ENCODE measurements at places on chromosomes 1 and 21.
A peak's percentile ranks its signal among the peaks of the same experiment; 100 is the strongest.

GRCh38 chr1:54537611-54538010, 10.4 kb upstream of the ACOT11 start:
- no peak for DNase-seq

- DNase-seq, result no peak
Observed at GRCh38 chr1:116878804-116879477, 30.8 kb upstream of the PTGFRN start.

DNA sequence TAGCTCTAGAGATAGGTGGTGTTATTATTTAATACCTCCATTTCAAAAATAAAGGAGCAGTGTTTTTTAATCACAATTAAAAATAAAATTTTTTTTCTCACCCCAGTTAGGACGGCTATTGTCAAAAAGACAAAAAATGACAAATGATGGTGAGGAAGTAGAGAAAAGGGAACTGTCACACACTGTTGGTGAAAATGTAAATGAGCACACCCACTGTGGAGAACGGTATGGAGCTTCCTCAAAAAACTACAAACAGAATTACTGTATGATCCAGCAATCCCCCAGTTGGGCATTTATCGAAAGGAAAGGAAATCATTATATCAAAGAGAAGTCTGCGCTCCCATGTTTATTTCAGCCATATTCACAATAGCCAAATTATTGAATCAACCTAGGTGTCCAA, 148.7 kb upstream of the NR5A2 start:
- DNase-seq, result no peak

- DNase-seq, result no peak
Observed at GRCh38 chr1:80827666-80828065, 973.1 kb upstream of the ADGRL2 start.

- peak; percentile 48 for DNase-seq
Observed at GRCh38 chr1:223143537-223144248, 645 bp upstream of the TLR5 start.

DNA sequence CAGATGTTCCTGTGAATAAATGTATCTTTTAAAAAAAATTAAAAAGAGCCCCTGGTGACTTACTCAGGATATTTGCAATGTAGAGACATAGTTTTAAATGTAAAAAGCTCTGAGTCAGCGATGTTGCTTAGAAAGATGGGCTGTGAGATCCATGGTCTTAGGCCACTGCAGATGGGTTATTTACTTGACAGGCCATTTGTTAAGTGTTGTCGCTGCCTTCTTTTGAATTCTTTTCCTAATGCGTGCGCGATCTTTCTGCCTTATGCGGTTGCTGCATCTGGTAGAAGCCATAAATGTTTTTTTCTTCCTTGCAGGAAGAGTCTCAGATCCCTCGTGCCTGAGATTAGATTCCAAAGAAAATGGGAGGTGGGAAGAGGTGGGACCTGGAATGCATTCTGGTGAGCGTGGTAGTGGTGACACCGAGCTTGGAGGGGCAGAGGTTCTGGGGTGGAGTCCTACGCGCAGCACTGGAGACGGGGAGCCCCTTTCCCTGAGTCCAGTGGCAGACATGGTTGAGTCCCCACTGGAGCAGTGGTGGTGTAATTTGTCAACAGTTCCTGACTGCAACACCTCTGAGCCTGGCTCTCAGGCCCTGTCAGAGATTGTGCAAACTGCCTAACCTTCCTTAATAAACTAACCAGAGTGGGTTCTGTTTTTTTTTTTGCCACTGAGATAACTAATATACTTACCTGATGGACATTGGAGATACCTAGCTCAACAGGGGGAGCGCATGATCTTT, 197.2 kb downstream of the HHAT start:
- DNase-seq, result no peak

DNA sequence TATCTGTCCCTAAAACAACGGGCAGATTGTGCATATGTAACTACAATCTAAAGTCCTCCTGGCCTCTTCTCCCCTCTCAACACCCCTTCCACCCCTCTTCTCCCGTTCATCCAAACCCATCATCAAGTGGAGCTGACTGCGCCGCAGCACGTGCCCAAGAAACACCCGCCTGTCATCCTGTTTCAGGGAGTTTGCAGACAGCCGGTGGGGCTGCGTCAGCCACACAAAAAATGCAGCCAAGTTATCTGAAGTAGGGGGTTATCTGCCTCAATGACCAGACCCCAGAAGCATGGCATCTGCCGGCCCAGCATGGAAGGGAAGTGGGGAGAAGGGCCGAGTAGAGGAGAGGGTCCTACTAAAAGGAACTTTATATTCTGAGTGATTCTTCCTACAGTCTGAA, 49.0 kb downstream of the GPR161 start:
- no peak for DNase-seq

GRCh38 chr1:30414086-30414850, 309.1 kb downstream of the MATN1 start:
- no peak for DNase-seq

DNA sequence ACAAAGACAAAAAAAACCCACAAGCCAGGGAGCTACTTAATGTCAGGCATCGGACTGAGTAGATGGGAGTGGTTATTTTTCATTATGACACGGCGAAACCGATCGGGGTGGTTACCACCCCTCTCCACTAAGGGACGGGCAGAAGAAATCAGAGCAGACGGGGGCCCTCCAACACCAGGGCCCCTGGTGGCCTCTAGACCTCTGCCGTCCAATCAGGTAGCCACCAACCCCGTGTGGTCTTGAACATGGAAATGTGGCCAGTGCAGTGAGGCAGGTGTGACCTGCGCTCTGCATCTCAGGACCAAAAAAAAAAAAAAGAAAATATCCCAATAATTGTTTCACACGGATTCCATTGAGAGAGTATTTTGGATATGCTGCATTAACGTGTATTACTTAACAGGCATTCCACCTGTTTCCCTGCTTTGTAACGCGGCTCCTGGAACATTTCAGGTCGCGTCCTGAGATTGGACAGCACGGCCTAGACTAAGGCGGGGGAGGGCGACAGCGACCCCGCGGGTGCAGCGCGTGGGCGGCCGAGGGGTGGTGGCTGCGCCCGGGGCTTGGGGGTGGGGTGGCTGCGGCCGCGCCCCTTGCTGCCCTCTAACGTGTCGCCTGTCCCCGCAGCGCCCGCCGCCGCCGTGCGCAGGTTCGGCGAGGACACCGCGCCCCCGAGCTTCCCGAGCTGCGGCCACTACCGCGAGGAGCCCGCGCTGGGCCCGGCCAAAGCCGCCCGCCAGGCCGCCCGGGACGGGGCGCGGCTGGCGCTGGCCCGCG, 48.3 kb downstream of the SIM2 start:
- DNase-seq, result peak; percentile 20

DNA sequence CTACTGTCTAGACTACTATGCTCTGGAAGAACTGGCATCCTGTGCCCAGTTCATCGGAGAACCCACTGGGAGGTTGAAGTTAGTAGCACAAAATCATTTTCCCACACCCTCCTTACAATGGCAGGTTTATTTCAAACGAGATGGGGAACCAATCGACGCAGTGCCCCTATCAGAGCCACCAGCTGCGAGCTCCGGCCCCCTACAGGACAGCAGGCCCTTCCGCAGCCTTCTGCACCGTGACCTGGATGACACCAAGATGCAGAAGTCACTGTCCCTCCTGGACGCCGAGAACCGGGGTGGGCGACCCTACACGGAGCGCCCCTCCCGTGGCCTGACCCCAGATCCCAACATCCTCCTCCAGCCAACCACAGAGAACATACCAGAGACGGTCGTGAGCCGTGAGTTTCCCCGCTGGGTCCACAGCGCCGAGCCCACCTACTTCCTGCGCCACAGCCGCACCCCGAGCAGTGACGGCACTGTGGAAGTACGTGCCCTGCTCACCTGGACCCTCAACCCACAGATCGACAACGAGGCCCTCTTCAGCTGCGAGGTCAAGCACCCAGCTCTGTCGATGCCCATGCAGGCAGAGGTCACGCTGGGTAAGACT, 115.5 kb upstream of the KLHDC7A start:
- DNase-seq, result no peak

- peak; percentile 46 for DNase-seq
Observed at GRCh38 chr1:42953182-42954180, 5.2 kb downstream of the SLC2A1 start.

- DNase-seq, result peak; percentile 66
Observed at GRCh38 chr1:89719502-89720306, 86.8 kb downstream of the LRRC8C start.

- no peak for DNase-seq
Observed at GRCh38 chr1:234887016-234887900, 241.4 kb downstream of the TOMM20 start.

GRCh38 chr1:26180010-26180506, 2.8 kb downstream of the CNKSR1 start:
- DNase-seq, result no peak

DNA sequence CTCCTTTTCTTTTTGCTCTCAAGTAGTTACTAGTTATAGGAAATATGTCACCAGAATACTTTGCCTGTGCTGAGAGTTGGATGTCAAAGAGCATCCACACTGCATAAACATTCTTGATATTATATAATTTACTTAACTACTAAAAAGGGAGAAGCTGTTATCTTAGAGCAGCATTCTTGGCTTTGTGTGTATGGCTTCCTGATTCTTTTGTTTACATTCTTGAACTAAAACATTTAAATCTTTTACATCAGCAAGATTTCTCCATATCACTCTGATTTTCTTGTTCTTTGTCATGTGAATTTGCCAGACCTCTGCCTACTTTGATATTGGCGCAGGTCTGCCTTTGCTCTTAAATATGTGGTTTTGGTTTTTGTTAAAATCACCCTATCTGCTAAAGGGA, 48.8 kb downstream of the SUCO start:
- DNase-seq, result peak; percentile 45

GRCh38 chr1:114901814-114902213, 47.2 kb downstream of the SYCP1 start:
- DNase-seq, result no peak

- no peak for DNase-seq
Observed at GRCh38 chr1:117633423-117633822, 27.6 kb downstream of the TENT5C start.

DNA sequence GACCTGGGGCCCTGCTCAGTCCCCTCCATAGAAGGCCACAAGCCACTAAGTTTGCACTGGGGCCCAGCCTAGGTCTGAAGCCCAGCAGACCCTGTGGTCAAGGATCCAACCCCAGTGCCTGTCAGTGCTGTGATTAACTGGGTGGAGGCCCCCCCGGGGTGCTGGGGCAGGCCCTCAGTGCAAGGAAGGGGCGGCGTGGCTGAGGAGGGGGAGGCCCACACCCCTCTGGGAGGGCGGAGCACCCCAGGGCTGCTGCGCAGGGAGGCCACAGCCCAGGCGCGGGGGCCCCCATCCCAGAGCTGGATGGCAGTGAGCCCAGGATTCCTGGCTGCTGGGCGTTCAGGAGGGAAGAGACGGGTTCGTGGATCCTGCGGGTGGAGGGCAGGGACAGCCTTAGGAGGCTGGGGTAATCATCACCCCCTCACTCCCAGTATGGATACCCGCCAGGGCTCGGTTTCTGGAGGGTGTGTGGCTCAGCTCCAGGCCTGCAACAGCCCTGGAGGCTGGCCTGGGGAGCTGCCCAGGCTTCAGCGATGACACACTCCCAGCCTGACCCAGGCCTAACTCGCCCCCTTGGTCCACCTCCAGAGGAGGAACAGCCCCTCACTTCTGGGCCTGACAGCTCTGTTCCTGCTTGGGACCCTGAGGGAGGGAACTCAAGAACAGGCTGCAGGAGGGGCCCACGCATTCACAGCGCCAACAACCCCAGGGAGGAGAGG, 890 bp downstream of the GJC2 start:
- DNase-seq, result no peak

DNA sequence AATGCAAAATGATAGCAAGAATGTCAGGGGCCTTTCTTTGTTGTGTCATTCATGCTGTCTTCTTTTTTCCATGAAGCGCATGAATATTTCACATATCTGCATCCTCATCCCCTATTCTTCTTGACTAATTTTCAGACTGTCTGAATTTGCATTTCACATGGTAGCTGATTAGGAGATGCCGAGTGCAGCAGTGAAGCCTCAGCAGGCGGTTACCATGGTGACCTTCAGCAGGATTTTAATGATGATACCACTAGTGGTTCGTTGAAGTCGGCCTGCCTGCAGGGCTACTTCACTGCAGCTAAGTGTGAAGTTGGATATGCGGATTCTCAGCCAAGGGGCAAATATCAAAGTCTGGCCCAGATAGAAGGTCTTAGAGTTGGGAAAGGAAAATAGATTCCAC, 141.8 kb downstream of the NEK7 start:
- no peak for DNase-seq

- no peak for DNase-seq
Observed at GRCh38 chr1:79006564-79006963, at the start of gene ADGRL4. Gene ADGRL4 (minus strand): TSS chr1:79006730. CDS start chr1:79006654, 76 bp downstream.

GRCh38 chr1:16014509-16015482, 3.0 kb downstream of the HSPB7 start:
- peak; percentile 44 for DNase-seq

- peak; percentile 42 for DNase-seq
Observed at GRCh38 chr1:156549390-156549789, 23.0 kb downstream of the IQGAP3 start.

- DNase-seq, result no peak
Observed at GRCh38 chr1:239388578-239388977, 2.2 kb downstream of the CHRM3 start.

- peak; percentile 22 for DNase-seq
Observed at GRCh38 chr1:178933709-178934490, 63.0 kb upstream of the ANGPTL1 start.

DNA sequence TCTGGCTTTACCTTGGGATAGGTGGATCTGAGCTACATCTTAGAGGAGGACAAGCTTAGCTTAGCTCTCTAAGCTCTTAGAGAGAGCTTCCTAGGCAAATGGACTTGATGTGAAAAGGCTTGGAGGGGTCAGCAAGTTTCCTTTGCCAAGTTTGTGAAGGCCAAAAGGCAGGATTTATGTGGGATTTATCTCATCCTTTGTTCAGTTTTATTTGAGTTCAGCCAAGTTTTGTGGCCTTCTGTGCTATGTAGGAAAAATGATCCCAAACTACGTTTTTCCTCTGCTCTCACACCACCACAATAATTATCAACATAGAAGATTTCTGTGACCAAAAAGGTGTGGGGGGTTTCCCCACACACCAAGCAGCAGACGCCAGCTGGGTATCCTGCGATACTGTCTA, 26.0 kb upstream of the RNF11 start:
- no peak for DNase-seq

GRCh38 chr1:234525099-234525799, 46.3 kb upstream of the TARBP1 start:
- DNase-seq, result peak; percentile 20

GRCh38 chr1:228293393-228293792, 85.5 kb downstream of the OBSCN start:
- no peak for DNase-seq

GRCh38 chr1:205521686-205522085, 17.2 kb downstream of the CDK18 start:
- peak; percentile 30 for DNase-seq

Measured in common myeloid progenitor, CD34-positive (primary cell).